Esophagus squamous epithelium (tissue), 5 donors: ENCODE measurements at places on chromosomes 2 and 18. TPM values are rescaled to one million over a fixed set of nuclear protein-coding genes. Genes with fewer than 3 reads are reported as not detected.

Gene FEV
- not detected for total RNA-seq

- DNase-seq, result no peak
Measured at GRCh38 chr2:236156095-236156859, 11.9 kb downstream of the GBX2 start.

GRCh38 chr2:98896944-98897343 lies 39.1 kb downstream of the CRACDL start:
- DNase-seq, result no peak

GRCh38 chr2:85395912-85396475 lies 14.2 kb downstream of the CAPG start:
- no peak for DNase-seq

GRCh38 chr2:47015206-47015605 lies 99.6 kb upstream of the MCFD2 start:
- DNase-seq, result no peak
